Esophagus muscularis mucosa (tissue), 4 donors: ENCODE measurements at places on chromosomes 12 and 14. TPM values are rescaled to one million over a fixed set of nuclear protein-coding genes. Genes with fewer than 3 reads are reported as not detected.

CPSF2 gene
- total RNA-seq: 19.5 TPM

SH2B3 gene
- total RNA-seq: 35.0 TPM

RERGL gene
- total RNA-seq: 4.0 TPM

IL26 gene
- total RNA-seq: not detected

DNA sequence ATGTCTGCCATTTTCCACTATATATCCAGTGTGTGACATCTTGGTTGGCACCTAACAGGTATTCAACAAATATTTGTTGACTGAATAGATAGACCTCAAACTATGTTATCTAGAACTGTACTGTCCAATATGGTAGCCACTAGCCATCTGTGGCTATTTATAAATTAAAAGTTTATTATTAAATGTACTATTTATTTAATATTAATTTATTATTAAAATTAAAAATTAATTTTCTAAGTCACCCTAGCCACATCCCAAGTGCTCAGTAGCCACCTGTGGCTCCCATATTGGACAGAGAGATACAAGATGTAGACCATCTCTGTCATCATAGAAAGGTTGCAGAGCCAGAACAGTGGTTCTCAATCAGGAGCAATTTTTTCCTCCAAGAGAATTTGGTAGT lies 69.3 kb downstream of the SRRM4 start:
- no peaks in the 10 kb centered on the region for H3K27me3 ChIP-seq
- no peak for DNase-seq
- no peak overlapping the region for H3K4me3 ChIP-seq
- no peaks in the 10 kb centered on the region for H3K4me1 ChIP-seq
- H3K27ac ChIP-seq: no peak overlapping the region

DNA sequence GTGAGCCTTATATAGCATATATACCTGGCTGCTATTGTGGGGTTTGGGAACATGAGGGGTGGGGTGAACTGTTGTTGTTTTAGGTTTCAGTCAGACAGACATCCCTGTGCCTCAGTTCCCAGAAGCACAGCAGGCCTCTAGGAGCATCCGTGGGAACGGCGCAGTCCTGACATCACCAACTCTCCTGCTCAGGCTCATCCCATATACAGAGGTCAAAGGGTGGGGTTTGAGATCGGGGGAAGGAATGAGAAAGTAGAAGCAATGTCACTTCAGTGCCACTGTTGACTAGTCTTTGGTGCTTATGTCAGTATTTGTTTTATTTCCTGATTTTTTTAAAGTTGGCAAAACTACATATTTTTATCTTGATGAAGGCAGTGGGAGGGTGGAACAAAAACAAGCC lies 43.1 kb upstream of the A2ML1 start:
- peaks cover 3% of the 10 kb centered on the region for H3K4me1 ChIP-seq
- peaks cover 39% of the 10 kb centered on the region for H3K36me3 ChIP-seq
- H3K27me3 ChIP-seq: no peaks in the 10 kb centered on the region
- H3K27ac ChIP-seq: no peak overlapping the region
- no peak overlapping the region for H3K4me3 ChIP-seq
- no peak for DNase-seq

DNA sequence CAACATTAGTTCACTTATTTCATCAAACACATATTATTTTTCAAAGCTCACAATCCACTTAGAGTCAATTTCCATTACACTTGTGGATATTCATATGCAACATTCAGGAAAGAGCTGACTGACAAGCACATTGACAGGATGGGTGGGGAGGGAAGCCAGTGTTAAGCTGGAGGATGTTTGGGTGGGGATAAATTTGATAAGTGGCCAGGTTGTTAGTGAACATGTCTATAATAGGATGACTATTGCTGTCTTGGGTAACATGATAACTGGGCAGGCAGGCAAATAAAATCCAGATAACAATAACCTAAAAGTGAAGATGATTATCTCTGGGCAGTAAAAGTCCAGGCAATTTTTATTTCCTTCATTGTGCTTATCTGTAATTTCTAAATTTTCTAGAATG lies 73.8 kb upstream of the OSBPL8 start:
- no peak overlapping the region for H3K27ac ChIP-seq
- H3K36me3 ChIP-seq: no peaks in the 10 kb centered on the region
- no peaks in the 10 kb centered on the region for H3K4me1 ChIP-seq
- H3K4me3 ChIP-seq: no peak overlapping the region
- no peaks in the 10 kb centered on the region for H3K27me3 ChIP-seq

DNA sequence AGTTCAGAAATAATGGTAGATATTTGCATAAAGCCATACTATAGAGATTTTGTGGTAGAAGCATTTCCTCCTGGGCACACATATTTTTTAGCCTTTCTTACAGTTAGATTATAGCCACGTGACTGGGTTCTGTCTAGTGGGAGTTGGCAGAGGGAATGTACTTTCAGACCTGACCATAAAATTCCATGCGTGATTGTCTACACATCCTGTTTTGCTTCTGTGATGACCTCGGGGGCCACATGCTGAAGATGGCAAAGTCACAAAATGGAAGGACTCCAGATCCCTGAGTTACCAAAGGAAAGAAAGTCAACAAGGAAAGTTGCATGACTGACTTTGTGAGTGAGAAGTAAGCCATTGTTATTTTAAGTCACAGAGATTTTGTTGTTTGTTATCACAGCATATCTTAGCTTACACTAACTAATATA lies 14.6 kb upstream of the MIA2 start:
- H3K4me1 ChIP-seq: no peaks in the 10 kb centered on the region
- no peak for DNase-seq

GRCh38 chr12:103571286-103571685 lies 15.8 kb upstream of the STAB2 start:
- peaks cover 23% of the 10 kb centered on the region for H3K27me3 ChIP-seq
- H3K27ac ChIP-seq: no peak overlapping the region
- peak; percentile 55 for DNase-seq
- H3K36me3 ChIP-seq: no peaks in the 10 kb centered on the region
- H3K4me3 ChIP-seq: no peak overlapping the region
- H3K4me1 ChIP-seq: peaks cover 12% of the 10 kb centered on the region

DNA sequence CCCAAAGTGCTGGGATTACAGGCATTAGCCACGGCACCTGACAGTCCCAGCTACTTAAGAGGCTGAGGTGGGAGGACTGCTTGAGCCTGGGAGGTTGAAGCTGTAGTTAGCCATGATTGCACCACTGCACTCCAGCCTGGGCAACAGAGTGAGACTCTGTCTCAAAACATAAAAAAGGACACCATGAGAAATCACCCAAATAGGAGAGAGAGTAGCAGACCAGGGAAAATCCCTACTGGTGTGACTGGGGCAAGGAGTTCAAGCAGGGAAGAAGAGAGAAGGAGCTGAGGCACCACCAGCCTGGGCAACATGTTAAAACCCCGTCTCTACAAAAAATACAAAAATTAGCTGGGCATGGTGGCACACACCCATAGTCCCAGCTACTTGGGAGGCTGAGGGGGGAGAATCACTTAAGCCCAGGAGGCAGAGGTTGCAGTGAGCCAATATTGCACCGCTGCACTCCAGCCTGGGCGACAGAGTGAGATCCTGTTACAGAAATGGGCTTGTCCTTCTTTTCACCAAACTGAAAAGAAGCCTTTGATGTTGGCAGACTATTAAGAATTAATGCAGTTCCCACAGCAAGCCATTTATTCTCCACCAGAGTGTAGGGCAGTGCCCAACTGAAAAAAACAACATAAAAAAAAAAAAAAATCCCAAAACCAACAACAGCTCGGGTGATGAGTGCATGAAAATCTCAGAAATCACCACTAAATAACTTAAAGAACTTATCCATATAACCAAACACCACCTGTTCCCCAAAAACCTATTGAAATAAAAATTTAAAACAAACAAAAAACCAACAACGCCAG lies 4.5 kb upstream of the SRSF9 start:
- H3K4me1 ChIP-seq: peaks cover 7% of the 10 kb centered on the region
- no peak overlapping the region for H3K27ac ChIP-seq
- DNase-seq: no peak
- no peak overlapping the region for H3K4me3 ChIP-seq
- no peaks in the 10 kb centered on the region for H3K36me3 ChIP-seq

- H3K27me3 ChIP-seq: no peaks in the 10 kb centered on the region
- no peaks in the 10 kb centered on the region for H3K36me3 ChIP-seq
- H3K4me1 ChIP-seq: no peaks in the 10 kb centered on the region
- DNase-seq: no peak
Measured at GRCh38 chr12:84793558-84794367, 118.8 kb downstream of the SLC6A15 start.
